ENCODE measurements at places on chromosomes 1 and 21.

- no peak for DNase-seq
These were observed 2.7 kb downstream of the RGL1 start for GRCh38 chr1:183807549-183808168.

- no peak for DNase-seq
These were observed 1.3 kb downstream of the USF1 start for GRCh38 chr1:161044535-161044907.

- DNase-seq = peak; percentile 36
These were observed 9.0 kb downstream of the SH2D2A start for GRCh38 chr1:156807627-156808026.

- DNase-seq = no peak
These were observed 10.0 kb downstream of the LRRC53 start for GRCh38 chr1:74502432-74502831.

Data from DMS79 treated with DMSO at 0.1 percent for 48 hours (cell line).